ENCODE measurements at places on chromosomes 4 and X. TPM values are rescaled to one million over a fixed set of nuclear protein-coding genes. Genes with fewer than 3 reads are reported as not detected.

Gene PCSK1N
- total RNA-seq, result 0.19 TPM

Gene MAGEA10
- total RNA-seq, result not detected

Gene STPG2
- 0.56 TPM for total RNA-seq

Gene COL4A5
- 56.9 TPM for total RNA-seq

Gene TMPRSS11A
- total RNA-seq, result not detected

Gene ERCC6L
- total RNA-seq, result 11.3 TPM

Gene RAB33A
- 15.2 TPM for total RNA-seq

Gene POF1B
- under 0.01 TPM for total RNA-seq

Gene SOWAHD
- not detected for total RNA-seq

Gene MAP3K15
- total RNA-seq, result not detected

Gene MAGEC2
- 0.28 TPM for total RNA-seq

Gene TASL
- not detected for total RNA-seq

Gene COL25A1
- total RNA-seq, result 0.19 TPM

Gene LRCH2
- 5.0 TPM for total RNA-seq

Gene DOCK11
- total RNA-seq, result 26.2 TPM

Gene TLR2
- 0.85 TPM for total RNA-seq

Gene GPR82
- not detected for total RNA-seq

Gene PRR32
- not detected for total RNA-seq

Gene BMP3
- total RNA-seq, result under 0.01 TPM

Gene DMRTC1
- not detected for total RNA-seq

Gene SPANXA2
- not detected for total RNA-seq

Gene CAPN6
- total RNA-seq, result under 0.01 TPM

Gene CTAG2
- total RNA-seq, result not detected

Gene TLR3
- 3.6 TPM for total RNA-seq

Gene FRYL
- total RNA-seq, result 59.6 TPM

Gene TENM3
- total RNA-seq, result 4.8 TPM

Gene GLUD2
- 1.1 TPM for total RNA-seq

Gene EGFL6
- total RNA-seq, result not detected

Gene SLIT2
- total RNA-seq, result 18.6 TPM

Gene SPANXB1
- not detected for total RNA-seq
